ENCODE measurements at places on chromosomes 13 and 19.
A peak's percentile ranks its signal among the peaks of the same experiment; 100 is the strongest.

- DNase-seq, result no peak
These were observed 47.0 kb downstream of the EDNRB start for GRCh38 chr13:77871596-77871995.

GRCh38 chr13:32048816-32049215 lies 17.2 kb downstream of the FRY start:
- no peak for DNase-seq

GRCh38 chr13:20337884-20338551 lies 105.9 kb upstream of the GJB6 start:
- DNase-seq, result no peak

DNA sequence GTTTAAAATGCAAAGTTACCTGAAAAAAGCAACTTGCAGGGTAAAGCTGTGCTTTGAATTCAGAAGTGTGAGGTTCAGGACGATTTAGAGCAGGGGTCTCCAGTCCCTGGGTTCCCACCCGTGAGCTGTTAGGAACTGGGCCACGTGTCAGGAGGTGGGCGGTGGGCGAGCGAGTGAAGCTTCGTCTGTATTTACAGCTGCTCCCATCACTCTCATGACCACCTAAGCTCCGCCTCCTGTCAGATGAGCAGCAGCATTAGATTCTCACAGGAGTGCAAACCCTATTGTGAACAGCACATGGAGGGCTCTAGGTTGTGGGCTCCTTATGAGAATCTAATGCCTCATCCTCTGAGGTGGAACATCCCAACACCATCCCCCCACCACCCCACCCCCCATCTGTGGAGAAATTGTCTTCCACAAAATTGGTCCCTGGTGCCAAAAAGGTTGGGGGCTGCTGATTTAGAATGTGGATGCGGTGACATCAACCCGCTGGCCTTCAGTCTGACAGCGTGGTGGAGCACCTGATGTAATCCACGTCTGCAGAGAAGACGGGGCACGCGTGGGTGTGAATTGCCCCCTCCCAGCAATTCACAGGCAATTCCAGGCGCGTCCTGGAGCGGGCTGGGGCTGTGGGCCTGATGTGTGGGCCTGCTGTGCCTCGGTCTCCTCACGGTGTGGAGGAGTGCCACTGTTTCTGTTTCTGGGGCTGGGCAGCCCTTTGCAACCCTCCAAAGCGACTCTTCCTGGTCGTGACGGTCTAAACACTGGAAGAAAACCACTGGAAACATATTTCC lies 214.0 kb upstream of the SOX1 start:
- no peak for DNase-seq

DNA sequence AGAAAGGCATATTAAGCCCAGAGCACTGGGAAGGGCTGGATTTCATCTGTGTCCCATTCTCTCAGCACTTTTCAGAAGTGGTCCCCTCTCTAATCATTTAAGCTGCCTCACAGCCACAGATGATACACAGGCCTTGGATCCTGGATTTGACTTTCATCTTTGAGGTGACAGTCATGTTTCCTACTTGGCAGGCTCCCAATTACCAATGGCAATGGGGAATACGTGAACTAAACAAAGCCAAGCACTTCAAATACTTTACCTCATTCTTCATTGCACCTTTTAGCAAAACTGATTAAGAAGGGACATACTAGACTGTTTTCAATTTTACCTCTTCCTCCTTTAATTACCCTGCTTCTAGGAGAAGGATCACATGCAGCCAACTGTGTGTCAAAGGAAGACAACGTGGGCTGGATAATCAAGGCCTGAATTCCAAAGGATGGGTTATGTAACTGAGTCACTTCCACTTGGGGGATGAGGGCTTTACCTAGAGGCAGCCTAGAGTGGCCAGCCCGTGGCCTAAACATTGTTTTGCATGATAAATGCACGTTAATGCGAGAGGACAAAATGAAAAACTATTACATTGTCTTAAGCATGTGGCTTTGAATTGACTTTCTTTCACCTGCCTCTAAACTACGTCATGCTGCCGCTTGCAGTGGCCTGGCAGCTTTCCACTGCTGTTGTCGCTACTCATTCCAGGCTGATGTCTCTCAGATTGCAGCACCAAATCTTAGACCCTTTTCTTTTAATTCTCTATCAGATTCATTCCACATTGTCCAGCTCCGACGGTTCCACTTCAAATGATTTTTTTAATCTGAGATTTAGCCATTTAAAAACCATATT lies 95.0 kb downstream of the KCTD12 start:
- peak; percentile 22 for DNase-seq

DNA sequence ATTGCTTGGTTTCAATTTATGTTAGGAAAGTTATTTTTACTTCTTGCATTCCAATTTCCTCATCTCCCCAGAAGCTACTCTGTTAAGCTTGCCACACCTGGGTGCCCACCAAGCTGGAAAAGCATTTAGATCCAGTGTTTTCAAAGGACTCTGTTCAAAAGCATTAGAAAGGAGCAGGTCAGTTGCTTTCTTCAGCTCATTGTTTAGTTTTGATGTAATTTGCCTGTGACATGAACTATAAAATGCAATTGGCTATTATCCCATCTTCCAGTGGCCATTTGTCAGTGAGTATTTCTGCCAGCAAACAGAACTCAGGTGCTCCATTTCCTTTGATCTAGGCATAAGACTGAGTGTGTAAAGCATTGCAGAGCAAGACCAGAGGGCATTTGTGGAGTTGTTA lies 46.7 kb upstream of the RNF113B start:
- DNase-seq, result no peak

DNA sequence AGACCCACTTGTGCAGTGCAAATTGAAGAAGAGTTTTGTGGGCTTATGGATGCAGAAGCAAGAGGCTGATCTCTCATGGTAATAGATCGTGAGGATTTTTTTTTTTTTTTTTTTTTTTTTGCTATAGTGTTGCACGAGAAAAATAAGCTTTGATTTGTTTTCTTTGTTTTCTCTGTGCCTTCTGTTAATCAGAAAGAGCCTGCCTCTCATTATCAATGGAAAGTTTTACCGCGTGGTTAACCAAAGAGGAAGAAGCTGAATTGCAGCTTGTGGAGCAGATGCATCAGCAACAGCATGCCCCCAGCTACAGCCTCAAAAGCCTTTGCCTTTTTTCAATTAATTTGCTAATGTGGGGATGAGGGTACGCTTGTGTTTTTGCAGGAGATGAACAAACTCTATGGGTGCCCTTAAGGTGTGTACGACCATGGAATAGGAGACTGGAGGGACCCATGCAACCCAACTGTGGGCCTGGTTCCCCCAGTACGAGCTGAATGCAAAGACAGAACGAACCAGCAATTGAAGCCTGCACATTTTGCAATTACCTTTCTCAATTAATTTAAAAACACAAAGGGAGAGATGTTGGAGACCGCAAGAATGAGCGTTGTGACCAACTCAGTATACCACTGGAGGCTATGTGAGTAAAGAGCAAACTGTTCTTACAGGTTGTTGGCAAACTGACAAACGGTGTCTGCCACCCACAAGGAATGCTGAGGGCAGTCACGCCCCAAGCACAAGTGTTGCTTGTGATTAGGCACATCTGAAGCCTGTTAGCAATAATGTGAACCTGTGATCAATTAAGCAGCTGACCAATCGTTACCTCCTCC lies 58.6 kb upstream of the SPRY2 start:
- DNase-seq, result no peak

DNA sequence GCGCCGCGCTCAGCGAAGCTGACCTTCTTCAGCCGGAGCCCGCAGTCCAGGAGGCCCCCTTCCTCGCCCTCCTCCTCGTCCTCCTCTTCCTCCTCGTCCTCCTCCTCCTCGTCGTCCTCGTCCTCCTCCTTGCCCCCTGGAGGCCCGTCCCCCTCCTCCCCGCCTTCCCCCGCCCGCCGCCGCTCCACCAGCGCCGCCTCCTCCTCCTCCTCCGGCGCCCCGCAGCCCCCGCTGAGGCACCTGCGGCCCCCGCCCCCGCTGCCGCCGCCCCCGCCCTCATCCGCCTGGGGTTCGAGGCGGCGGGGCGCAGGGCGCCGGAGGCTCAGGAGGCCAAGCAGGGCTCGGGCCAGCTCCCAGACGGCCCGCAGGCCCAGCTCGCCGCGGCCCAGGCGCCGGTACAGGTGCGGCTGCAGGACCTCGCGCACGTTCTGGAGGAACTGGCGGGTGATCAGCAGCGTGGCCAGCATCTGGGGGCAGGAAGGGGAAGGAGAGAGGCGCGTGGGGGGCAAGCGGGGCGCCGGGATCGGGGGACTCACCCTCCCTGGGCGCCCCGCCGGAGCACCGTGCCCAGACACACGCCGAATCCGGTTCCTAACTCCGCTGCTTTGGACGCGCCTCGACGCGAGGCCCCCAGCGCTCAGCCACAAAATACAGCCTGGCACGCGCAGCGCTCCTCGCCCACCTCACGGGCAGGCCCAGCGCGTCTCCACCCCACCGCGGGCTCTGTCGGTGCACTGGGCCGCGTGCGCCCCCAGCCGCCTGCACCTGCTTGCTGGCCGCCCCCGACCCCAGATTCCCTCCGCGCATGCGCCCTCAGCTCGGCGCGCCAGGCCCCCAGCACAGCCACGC lies 5.9 kb downstream of the ANO8 start:
- no peak for DNase-seq

DNA sequence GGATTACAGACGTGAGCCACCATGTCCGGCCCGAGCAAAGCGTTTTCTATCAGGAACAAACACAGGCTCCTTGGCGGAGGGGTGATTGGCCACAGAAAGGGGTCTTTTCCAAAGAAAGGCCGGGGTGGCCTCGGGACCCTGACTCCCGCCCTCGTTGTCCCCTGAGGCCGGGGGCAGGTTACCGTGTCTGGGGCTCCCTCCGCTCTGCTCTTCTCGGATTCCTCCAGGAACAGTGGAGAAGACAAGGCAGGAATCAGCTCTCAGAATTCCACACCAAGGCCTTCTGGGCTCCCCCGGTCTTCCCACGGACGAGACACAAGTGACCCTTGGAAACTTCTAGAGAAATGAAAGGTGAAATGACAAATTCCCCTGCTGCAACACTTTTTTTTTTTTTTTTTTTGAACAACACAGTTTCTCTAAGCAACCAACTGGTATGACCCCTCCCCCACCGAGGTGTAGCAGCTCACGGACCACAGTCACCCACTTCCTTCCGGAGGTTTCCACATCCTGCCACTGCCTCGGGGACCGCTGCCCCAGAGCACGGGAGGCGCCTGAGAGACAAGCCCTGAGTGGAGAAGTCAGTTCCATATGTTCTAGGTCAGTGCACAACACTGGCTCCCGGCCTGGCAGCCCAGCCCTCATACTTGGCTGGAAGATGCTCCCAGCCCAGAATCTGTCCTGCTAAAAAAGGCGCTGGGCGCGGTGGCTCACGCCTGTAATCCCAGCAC lies 11.0 kb downstream of the MOB3A start:
- DNase-seq, result peak; percentile 38

GRCh38 chr19:31863122-31863521 lies 482.3 kb upstream of the ZNF507 start:
- DNase-seq, result no peak

DNA sequence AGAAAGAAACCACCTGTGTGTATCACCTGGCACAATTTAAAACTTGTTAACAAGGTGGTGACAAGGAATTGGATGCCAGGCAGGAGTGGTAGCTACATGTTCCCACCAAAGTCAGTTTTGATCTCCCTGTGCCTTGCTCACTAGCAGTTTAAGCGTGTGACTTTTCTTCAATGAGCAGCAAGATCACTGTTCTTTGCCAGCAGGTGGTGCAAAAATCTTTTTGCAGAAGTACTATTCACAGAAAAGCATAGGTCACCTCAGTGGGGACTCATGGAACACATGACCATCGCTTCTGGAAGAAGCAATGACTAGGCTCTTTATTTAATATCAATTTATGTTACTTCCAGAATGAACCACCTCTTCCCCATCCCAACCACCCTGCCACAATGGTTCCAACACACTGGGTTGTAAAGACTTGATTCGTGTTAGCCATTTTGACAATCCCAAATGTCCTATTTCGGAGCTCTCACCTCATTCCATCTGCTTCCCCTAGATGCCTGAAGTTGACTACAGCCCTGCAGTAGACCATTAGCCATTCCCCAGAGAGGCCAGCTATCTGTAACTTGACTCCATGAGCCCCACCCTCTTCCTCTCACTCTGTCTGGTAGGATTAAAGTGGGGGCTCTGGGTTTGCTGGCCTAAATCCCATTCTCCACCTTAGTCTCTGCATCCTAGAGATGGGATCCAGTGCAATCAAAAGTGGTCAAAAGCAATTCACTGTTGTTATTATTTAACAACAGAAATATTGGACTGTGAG lies 59.1 kb upstream of the TNFRSF19 start:
- DNase-seq, result peak; percentile 59

DNA sequence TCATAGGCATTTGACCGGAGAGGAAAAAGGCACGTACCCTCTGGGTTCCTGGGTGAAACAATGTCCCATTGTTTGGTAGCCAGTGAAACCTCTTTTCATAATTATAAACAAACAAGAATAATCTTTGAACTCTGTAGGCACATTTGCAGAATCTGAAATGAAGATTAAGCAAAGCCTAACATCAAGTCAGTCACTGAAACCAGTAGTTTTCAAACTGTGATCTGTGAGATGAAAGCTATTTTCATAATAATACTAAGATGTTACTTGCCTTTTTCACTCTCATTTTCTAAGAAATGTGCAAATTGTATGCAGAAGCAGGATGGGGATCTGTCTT lies 105.4 kb downstream of the WDFY2 start:
- DNase-seq, result peak; percentile 46

DNA sequence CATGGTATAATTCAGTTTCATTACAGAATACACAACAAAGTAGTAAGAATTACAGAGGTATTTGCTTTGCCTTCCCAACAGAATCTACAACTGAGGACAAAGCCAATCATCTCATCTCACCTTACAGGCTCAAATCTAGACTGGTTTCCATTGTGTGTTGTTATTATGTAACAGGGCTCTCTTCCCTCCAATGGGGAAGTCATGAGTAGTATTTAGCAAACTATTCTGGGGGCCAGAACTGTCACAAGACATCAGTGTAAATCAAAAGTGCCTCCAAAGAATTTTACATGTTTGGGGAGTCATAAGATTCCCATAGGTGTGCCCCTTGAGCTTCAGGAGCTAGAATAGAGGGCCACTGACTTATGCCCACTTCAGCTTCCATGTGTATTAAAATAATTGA lies 187.0 kb upstream of the EDNRB start:
- DNase-seq, result no peak

- DNase-seq, result peak; percentile 97
These were observed 1.4 kb upstream of the RAVER1 start for GRCh38 chr19:10334588-10335351.

GRCh38 chr13:42367831-42368230 lies 95.9 kb downstream of the AKAP11 start:
- peak; percentile 13 for DNase-seq

GRCh38 chr13:29524176-29524575 lies 71.3 kb downstream of the SLC7A1 start:
- peak; percentile 96 for DNase-seq

DNA sequence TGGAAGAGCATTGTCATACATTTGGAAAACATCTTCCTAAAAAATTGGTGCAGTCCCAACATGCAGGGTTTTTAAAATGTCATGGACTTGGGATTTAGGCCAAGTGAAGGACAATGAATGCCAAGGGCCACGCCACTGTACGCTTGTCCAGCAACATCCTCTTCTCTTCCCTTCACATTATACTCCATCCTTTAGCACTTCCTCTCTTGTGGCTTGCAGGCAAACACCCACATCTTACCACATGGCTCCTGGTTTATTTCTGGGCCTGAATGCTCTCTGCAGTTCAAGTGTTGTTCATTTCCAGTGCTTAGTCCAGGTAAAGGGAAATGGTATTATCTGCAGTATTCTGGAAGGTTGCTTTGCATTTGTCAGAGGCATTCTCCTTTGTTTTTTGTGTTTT lies 45.0 kb downstream of the CBY2 start:
- no peak for DNase-seq

GRCh38 chr19:920051-920864 lies 3.1 kb downstream of the KISS1R start:
- peak; percentile 30 for DNase-seq

GRCh38 chr19:32748497-32748896 lies 28.9 kb downstream of the TDRD12 start:
- no peak for DNase-seq

Measured in fibroblast of pulmonary artery (primary cell).